ENCODE measurements at places on chromosomes 4 and X.

GRCh38 chrX:150338615-150339014 is 24.5 kb upstream of the MAMLD1 start:
- no peak for DNase-seq

GRCh38 chr4:54687887-54688841 is 30.4 kb downstream of the KIT start:
- DNase-seq, result no peak

DNA sequence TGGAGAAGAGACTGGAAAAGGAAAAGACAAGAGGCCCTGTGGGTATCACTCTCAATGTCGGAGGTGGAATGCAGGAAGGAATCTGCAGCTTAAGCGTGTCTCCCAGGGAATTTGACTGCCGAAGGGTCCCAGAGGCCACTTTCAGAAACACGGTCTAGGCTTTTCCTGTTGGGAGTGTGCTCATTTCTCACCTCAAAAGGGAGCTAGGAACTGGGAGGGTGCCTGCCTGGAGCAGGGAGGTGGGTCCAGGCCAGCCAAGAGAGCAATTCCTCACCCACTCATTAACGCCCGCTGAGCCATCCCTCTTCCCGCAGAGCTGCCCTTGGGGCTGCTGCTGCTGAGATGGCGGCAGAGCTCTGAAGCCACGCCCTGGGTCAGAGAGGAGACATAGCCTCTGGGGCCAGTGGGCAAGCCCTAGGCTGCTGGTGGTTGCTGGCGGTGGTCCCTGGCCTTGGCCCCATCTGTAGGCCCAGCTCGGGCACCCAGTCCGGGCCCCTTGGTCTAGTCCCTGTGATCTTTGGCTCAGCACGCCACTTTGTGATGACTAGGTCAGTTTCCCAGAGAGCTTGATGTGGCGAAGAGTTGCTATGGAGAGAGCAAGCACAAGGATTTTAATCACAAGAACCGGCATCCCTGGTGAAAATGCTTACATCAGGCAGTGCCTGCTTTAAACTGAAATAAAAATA is 4.1 kb downstream of the ZNF185 start:
- no peak for DNase-seq

- DNase-seq, result no peak
Measured at GRCh38 chrX:39602195-39602594, 495.6 kb downstream of the BCOR start.

GRCh38 chr4:103136671-103137445 is 37.2 kb upstream of the BDH2 start:
- no peak for DNase-seq

- no peak for DNase-seq
Measured at GRCh38 chr4:139672732-139673131, 7.1 kb downstream of the MGST2 start.

DNA sequence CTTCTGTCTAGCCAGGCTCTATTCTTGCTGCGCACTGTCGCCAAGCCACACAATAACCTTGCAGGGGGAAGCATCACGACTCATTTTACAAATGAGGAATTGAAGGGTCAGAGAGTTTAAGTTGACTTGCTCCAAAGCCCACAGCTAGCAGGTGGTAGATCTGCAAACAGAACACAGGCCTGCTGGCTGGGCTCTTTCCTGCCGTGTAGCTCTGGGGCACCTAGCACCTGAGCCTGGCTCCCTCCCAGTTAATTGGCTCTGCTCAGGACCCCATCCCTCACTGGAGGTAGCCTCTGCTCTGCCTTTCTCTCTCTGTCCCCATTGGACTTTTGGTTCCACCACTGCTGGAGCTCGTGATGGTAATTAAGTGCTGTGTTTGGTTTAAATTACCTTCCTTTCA is 98.5 kb downstream of the NSUN7 start:
- no peak for DNase-seq

DNA sequence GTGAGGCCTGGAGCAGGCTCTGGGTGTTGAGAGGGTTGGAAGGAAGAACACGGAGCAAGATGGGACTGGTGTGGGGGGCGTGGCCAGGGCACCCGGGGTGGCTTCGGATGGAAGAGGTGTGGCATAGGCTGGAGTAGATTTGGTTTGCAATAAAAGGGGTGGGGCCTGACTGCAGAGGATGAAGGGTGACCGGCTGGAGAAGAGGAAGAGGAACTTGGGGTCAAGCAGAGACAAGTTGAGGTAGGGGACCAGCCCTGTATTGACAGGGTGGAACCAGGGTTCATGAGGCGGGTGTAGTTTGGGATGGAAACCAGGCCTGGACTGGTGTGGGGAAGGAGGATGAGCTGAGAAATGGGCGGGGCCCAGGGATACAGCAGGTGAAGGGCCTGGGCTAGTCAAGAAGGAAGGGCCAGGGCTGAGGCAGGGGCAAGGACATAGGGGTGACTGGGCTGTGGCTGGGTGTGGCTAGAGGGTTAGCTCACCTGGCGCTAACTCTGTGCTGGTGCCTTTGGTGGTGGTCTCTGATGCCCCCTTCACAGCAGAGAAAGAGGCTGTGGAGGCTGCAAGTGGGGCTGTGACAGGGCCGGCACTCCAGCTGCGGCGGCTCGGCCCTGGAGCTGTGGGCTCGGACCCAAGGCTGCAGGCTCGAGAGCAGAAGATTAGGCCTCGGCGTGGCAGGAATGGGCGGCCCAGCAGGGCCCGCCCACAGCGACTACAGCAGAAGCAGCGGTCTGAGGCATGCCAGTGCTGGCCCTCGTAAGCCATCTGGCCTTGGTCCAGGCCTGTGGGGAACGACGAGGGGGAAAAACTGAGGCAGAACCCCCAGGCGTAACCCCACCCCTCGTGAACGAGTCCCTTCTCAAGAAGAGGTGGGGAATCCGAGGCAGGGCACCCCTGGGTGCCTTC is 5.0 kb downstream of the PLP2 start:
- peak; percentile 83 for DNase-seq

GRCh38 chr4:71814433-71814832 is 30.6 kb upstream of the GC start:
- peak; percentile 4 for DNase-seq

GRCh38 chr4:15717086-15717485 is 14.2 kb downstream of the BST1 start:
- DNase-seq, result no peak

DNA sequence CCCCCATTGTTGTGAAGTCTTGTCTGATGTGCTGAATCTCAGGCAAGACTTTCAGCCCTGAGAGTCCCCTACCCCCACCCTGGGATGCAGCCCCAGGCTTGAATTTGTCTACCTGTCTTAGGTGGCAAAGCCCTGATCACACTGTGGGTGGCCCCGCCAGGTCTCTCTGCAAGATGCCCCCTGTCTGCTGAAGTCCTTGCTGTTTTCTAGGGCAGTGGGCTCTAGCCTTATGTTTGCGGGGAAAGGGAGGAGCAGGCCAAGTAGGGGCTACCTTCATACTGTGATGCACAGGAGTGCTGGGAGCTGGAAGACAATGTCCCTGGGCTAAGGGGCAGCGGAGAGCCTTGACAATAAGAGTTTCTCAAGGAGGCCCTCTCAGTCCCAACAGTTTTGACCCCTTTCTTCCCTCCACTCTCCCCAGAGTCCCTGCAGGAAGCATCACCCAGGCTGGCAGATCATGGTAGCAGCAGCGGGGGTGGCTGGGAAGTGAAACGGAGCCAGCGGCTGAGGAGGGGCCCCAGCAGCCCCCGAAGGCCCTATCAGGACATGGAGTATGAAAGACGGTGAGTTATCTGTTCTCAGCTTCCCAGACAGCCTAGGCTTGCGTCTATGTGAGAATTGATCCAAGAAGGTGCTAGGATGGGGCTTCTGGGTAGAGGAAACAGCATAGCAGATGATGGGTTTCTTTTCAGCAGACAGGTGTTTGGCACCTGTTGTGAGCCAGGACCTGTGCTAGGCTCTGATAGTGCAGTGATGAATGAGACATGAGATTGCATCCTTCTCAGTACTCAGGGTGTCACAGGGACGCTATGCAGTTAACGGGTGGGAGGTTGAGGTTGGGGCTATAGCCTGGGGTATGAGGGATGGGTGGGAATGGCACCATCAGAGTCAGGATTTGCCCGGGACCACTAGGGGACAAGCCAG is 2.2 kb downstream of the RBM10 start:
- DNase-seq, result no peak

DNA sequence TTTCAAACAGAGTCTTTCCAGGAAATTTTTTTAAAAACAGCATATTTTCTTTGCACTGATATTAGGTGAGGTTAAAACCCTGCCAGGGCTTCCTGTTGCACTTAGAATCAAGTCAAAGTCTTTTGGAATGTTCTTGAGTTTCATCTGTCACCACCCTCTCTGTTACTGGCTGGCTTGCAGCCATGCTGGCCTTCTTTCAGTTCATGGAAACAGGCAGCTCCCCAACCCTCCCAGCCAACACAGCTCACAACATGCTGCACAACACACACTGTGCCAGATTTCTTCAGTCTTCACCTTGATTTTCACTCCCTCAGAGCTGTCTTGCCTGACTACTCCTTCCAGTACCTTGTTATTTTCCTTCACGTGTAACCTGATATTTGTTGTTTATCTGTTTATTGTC is 129.5 kb downstream of the KCNIP4 start:
- DNase-seq, result no peak

DNA sequence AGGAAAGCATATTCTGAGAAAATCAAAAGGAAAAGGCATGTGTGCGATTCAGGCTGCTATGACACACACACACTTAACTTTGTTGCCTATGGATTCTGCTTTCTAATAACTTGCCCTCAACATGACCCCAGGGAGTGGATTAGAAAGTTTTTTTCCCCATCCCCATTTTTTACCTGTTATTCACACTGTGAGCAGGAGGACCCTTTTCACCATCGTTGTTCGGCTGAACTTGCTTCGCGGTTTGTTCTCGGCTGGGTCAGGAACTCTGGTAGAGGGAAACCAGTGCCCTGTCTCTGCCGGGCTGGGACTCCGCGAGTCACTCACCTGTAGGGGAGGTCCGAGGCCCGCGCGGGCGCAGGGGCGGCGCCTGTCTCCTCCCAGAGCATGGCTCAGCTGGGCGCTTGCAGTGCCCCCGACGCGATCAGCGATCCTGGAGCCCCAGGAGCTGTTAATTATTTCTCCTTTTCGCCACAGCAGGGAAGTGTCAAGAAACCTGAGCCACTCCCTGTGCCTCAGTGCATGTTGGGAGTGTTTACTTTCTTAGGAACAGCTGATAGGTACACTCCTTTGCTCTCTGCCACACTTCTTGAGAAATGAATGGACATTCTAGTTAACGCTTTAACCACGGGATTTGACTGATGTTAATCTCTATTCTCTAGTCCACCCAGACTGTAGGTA is at the start of gene RASSF6:
Gene RASSF6 (minus strand): TSS at position 322 of the 678 bp plus-strand sequence. CDS start 8,641 bp downstream, outside the sequence.
- DNase-seq, result peak; percentile 88

DNA sequence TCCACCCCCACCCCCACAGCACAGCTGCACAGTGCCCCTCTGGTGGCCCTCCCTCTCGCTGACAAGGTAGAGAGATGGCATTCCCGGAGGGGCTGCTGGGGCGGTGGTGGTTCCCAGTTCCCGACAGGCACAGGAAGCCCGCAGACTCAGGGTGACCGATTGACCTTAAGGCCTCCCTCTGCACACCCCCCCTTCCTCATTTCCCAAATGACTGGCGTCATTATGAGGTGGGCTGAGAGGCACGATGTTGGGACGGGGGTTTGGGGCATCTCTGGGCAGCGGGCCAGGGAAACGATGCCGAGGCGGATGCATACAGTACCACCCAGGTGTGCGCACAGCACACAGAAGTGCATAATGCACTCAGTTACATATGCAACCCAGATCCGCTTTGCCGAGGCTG is 3.5 kb upstream of the TIMP1 start:
- no peak for DNase-seq

- DNase-seq, result no peak
Measured at GRCh38 chrX:15150586-15150985, 119.3 kb downstream of the ASB9 start.

DNA sequence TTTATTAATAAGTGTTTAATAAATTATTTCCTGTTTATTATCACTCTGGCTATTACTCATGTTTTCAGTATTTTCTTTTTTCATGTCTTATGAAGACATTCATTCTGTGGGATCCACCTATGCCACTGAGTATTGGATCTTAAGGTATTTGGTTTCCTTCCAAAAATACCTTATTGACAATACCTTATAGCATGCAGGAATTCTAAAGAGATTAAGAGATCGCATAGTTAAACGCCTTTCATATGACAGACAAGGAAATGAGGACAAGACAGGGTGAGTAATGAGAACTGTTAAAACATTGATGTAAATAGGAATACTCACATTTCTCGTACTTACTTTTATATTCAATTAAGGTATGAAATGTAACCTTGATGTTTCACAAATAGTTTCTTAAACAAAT is 38.2 kb upstream of the TMPRSS11B start:
- peak; percentile 69 for DNase-seq

DNA sequence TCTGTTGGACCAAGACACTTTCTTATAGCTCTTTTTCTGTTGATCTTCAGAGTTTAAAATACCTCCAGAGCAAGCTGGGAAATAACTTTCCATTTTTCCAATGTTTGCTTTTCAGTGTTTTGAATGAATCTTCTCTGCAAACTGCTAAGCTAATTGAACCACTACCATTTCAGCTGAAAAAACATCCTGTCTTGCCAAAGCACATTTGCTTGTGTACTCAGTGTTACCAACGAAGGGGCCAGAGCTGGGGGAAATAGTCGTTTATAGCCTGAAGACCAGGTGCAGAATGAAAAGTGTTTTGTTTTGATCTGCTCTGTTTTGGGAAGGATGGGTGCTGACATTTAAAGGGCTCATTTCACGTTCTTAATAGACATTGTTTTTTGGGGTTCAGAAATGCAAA is 88.4 kb upstream of the CLNK start:
- no peak for DNase-seq

- no peak for DNase-seq
Measured at GRCh38 chr4:101556842-101557241, 209.5 kb upstream of the PPP3CA start.

GRCh38 chrX:37755025-37755424 is 24.8 kb upstream of the CYBB start:
- DNase-seq, result no peak

DNA sequence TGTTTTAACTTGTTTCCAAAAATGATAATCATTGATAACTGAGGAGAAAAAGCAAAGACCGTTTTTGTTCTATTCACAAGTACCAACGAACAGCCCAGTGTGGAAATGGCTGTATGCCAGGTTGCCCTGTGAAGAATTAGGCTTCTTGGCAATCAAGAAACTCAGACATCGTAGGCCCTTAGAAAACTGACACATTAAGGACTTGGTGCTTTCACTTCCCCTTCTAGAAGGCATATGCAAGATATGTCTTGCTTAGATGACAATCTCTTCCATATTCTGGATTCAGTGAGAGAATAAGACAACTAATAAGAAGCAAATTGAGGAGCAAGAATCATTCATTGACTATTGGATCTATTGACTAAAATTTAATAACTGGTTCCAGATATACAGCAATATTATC is 56.6 kb downstream of the ANAPC10 start:
- DNase-seq, result no peak

Measured in epithelial cell of esophagus (primary cell).